Retinal pigment epithelial cell (primary cell): ENCODE measurements at places on chromosomes 2 and 18.
A peak's percentile ranks its signal among the peaks of the same experiment; 100 is the strongest.

GRCh38 chr18:64882896-64883295 lies 734.0 kb upstream of the LINC00305 start:
- no peak for DNase-seq

GRCh38 chr2:127024769-127025358 lies 82.1 kb downstream of the BIN1 start:
- DNase-seq, result no peak

GRCh38 chr2:120509991-120510735 lies 164.2 kb downstream of the INHBB start:
- no peak for DNase-seq

- no peak for DNase-seq
Measured at GRCh38 chr2:95014126-95014708, 11.3 kb upstream of the MAL start.

GRCh38 chr2:159620796-159621195 lies 4.4 kb upstream of the BAZ2B start:
- DNase-seq, result no peak

GRCh38 chr2:40359811-40360210 lies 92.1 kb downstream of the SLC8A1 start:
- no peak for DNase-seq

GRCh38 chr2:88735133-88735532 lies 43.7 kb downstream of the RPIA start:
- DNase-seq, result no peak

DNA sequence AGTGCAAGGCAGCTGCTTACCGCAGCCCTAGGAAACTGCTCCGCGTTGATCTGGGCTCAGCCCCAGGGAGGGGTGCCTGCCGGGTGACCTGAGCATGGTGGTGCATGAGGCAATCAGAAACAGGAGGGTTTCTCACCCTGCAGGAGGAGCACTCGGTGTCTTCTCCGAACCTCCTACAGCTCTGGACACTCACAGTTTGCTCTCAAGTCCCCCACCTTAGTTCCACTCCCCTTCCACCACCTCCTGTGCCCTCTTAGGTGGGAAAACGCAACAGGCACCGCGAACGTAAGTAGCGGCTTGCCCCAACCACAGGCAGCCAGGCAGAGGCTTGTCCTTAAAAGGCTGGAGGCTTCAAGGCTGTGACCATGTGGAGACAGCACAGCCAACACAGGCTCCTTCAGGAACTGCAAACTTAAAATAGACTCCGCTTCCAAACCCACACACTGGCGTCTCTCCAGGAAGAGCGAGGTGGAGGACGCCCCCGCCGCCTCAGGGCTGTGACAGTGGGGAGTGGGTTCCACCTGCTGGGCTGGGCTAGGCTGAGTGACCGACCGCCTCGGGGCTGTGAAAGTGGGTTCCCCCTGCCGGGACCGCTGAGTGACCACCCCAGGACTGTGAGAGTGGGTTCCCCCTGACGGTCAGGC lies 71.6 kb downstream of the NDUFA10 start:
- no peak for DNase-seq

GRCh38 chr18:26621161-26622026 lies 73.0 kb upstream of the KCTD1 start:
- DNase-seq, result no peak

DNA sequence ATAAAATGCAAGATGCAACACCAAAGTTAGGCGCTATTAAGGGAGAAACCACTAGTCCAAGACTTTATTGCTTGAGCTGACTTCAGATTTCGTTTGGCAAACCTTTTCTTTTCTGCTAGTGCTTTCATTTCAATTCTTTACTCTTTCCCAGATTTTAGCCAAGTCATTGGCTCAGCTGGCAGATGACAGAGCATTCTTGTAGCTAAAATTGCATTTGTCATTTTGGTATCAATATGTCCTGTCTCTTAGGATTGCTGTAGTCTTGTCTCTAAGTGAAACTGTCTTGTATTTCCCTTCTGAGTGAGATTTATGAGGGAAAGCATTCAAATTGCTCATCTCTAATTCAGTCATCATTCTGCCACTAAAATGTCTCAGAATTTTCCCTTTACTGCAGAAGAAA lies 335.1 kb downstream of the METTL4 start:
- DNase-seq, result no peak

DNA sequence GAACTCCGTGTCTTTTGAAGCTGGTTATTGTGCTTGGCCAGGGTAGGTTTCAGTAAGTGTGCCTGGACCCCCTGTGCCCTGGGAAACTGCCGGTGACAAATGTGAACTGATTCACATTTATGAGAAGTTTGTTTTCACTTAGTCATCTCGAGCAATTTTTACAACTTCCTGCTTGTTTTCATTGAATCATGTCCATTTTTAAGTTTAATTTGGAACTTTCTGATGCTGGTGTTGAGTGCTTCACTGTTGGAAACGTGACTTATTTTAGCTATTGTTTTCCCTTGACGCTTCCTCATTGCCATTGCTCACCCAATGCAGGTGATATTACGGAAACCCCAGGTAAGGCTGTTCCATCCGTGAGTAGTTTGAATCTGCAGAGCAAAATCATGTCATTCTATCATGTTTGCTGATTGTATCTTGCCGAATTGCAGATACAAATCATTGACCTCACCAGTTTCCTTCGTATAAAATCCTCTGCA lies 97.2 kb downstream of the RTN4 start:
- no peak for DNase-seq

- no peak for DNase-seq
Measured at GRCh38 chr2:72132981-72133720, 14.5 kb downstream of the CYP26B1 start.

GRCh38 chr2:120531365-120531764 lies 185.4 kb downstream of the INHBB start:
- no peak for DNase-seq

- no peak for DNase-seq
Measured at GRCh38 chr2:73652348-73652747, 10.1 kb upstream of the NAT8 start.

- peak; percentile 38 for DNase-seq
Measured at GRCh38 chr2:190746971-190747761, 98.3 kb downstream of the NAB1 start.

DNA sequence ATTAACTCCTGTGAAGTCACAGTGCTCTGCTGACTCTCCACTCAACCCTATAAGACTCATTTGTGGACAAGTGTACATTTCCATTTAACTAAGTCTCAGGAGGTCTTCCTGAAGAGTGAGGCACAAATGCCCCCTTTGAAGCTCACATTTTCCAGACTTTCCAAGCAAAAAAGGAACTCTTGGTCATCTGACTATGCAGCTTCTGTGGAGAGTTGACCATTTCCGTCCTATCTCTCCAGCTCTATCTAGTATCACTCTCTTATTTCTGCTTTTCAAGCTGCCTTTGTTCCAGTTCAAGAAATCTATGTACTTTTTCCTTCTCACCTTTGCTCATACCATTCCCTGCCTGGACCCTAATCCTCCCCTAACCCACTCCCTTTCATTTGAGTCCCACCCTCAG lies 77.0 kb downstream of the ANTXR1 start:
- no peak for DNase-seq

- no peak for DNase-seq
Measured at GRCh38 chr2:714005-714741, 37.0 kb upstream of the TMEM18 start.

- DNase-seq, result no peak
Measured at GRCh38 chr18:76450452-76451395, 44.3 kb downstream of the ZNF516 start.

GRCh38 chr2:173037245-173038120 lies 38.2 kb upstream of the MAP3K20 start:
- DNase-seq, result peak; percentile 81

DNA sequence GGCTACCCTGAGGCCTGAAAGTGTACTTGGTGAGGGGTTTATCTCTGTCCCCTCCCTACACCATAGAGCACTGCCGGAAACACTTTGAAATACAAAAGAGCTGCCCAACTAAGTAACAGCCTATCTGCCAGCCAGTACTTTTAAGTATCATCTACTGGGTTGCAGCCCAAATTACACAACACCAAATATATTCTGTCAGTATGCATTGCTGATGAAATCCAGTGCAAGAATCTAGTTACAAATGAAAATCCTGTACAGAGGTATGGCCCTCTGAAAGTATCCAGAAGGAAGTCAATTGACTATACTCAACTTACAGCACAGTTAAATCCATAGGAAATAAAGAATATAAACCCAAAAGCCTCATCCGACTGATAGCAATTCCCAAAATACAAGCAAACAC lies 280.8 kb downstream of the CCDC85A start:
- DNase-seq, result no peak

DNA sequence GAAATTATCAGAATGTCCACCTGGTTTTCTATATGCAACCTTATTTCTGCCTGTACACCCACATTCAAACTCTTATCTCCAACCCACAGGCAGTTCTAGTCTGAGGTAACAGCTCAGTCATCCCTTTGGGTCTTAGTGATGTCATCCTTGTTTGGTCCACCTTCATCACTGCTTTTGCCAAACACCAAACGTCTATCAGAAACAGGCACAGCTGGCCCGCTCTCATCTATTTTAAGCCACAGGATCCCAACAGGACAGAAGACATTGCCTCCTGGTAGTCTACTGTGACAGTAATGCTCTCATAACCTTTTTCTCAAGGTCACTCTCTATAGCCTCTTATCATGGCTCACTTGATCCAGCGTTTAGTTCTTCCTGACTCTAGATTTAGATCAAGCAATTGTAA lies 99.0 kb upstream of the CHAC2 start:
- DNase-seq, result no peak

GRCh38 chr2:28135799-28136198 lies 245.3 kb downstream of the BABAM2 start:
- no peak for DNase-seq

GRCh38 chr2:123546353-123546752 lies 478.7 kb upstream of the CNTNAP5 start:
- no peak for DNase-seq

DNA sequence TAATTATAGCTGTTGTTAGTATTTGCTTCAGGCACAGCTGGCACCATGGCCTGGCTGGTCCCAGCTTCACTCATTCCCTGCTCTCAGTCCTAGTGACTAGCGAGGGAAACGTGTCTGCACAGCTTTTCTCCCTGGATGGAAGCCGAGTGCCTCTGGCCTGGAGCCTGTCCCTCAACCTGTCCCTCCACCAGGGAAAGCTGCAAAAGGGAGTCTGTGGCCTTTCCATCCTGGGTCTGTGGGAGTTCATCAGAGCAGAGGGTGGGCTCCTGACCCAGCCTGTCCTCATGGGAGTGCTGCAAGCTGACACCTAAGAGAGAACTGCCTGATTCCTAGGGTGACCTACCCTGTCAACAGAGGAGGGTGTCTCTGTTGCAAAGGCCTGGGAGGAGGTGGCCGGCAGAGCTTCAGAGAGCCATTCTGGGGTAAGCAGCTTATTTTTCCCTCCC lies 118.3 kb downstream of the CAPN13 start:
- no peak for DNase-seq

DNA sequence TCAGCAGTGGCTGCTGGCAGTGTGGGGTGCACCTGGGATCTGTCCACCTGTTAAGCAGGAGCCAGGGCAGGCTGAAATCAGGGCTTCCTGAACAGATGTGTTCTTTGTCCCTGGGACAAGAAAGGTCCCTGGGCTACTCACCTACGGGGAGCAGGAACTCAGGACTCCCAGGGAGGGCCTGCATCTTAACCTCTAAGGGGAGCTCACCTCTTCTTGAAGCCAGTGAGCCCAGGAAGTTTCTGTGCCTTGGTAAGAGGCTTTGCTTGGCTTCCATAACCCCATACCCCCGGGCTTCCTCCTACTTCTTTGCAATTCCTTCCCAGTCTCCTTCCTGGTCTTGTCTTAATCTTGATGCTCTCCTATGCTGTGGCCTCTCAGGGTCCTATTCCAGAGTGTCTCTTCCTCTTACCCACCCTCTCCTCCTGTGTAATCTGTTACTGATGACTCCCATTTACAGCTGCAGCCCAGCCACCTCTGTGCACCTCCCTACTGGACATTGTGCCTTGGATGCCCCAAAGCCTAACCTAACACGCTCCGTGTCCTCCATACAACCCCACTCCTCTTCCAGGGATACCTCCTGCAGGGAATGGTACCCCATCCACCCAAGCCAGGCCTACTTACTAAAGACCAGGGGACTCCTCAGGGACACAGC lies 55.7 kb upstream of the MAPRE3 start:
- DNase-seq, result no peak

DNA sequence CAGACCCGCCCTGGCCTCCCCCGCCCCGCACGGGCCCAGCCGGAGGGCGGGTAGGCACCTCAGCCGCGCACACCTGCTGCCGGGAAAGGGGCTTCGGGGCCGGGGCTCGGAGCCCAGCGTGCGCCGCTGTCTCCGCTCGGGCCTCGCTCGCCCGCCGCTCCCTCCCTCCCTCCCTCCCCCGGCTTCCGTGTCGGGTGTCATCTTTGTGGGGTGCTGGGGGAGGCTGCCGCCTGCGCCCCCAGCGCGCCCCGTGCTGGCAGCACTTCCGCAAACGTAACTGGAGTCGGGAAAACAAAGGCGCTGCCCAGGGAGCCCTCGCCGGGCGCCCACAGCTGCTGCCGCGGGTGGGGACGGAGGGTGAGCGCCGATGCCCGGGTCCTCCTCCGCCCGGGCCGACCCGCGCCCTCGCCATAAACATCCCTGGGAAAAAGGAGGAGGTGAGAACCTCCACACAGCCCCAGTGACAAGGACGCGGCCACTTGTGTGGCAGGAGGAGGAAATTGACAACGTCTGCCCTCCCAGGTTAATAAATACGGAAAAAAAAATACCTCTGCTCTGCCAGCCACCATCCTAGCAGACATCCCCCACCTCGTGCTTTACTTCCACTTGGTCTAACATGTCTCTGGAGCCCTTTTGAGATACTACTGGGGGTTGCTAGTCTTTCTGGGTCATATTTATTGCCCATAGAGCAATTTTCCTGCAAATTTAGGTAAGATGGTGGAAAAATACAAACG lies 550 bp downstream of the MFSD6 start:
- no peak for DNase-seq

DNA sequence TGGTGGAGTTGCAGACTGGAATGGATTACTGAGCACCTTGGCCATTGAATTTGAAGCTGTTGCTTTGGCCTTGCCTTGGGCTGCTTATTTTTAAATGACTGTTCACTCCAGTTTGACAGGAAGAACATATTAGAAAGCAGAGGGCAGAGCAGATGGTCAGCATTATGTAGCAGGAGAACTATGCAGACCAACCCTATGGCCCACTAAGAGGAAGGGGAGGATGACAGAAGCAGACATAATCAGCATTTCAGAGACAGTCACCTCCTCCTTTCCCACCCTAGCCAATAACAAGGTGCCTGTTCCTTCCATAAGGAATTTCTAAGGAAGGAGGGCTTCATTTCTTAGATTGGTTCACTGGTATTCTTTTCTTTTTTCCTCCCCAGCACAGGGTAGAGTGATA lies 2.4 kb downstream of the CHRNA1 start:
- DNase-seq, result no peak

DNA sequence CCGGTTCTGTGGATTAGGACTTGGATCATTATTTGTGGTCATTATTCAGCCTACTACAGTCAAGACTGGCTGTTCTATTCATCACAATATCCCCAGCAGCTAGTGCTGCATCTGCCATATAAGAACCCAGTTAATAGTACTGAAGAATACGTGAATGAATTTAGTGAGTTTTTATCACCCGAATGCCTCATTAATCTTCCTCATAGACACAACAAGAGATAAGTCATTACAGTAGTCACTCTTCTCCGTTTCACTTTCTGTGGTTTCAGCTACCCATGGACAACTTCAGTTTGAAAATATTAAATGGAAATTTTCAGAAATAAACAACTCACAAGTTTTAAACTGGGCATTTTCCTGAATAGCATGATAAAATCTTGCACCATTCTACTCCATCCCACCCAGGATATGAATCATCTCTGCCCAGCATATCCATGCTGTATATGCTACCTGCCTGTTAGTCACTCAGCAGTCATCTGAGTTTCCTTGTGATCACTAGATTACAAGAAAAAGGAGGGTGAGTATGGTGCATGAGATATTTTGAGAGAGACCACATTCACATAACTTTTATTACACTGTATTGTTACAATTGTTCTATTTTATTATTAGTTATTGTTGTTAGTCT lies 363.7 kb upstream of the CHAC2 start:
- DNase-seq, result peak; percentile 76
